Nucleus accumbens (tissue), 56 donors: ENCODE measurements at places on chromosomes 5 and 9.

- DNase-seq: no peak
Observed at GRCh38 chr5:31225118-31225517, 31.6 kb downstream of the CDH6 start.

GRCh38 chr5:138789771-138790242, 36.6 kb downstream of the CTNNA1 start:
- DNase-seq: no peak

DNA sequence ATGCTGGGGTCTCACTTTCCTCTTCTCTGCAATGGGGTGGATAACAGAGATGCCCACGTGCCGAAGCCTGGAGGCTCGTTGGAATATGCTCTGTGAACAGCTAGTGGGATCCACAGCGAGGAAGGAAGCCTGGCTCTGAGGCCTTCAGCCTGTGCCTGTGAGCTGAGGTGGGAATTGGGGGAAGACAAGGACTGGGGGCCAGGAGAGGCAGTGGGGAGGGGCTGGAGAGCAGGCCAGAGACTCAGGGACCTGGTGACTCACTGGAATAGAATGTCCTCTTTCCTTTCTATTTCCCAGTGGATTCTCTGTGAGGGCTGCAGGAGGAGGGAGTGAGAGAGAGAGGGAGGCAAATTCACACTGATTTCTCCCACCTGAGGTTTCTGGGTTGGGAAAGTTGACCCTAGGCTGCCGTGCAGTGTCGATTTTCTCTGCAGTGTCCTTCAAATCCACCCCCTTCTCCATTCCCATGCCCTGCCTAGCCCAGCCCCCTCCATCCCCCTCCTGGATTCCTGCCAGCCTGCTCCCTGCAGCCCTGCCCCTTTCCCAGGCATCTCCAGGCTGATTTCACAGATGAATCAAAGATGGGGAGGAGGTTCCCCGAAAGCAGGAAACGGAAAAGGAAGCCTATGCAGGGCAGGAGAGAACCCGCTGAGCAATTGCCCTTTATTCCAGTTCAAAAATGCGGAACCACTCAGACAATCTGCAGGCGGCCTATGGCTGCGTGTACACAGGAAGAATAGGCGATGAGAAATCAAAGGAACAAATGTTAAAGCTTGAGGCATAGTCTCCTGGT, 1.4 kb upstream of the SPAAR start:
- no peak for DNase-seq

DNA sequence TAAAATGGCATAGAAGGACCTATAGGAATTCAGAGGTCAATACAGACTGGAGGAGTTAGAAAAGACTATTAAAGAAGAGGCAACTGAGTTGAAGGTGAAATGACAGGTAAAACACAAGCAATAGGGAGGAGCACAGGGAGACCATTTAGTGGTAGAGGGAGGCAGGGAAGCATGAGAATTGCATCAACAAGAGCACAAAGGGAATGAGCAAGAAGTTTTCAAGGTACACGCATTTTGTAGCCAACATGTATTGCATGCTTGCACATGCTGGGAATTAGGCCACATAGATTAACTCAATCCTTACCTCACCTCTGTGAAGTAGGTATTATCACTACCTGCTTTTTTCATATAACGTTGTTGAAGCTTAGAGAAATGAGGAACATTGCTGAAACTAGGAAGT, 42.3 kb downstream of the PLPP1 start:
- DNase-seq: no peak

DNA sequence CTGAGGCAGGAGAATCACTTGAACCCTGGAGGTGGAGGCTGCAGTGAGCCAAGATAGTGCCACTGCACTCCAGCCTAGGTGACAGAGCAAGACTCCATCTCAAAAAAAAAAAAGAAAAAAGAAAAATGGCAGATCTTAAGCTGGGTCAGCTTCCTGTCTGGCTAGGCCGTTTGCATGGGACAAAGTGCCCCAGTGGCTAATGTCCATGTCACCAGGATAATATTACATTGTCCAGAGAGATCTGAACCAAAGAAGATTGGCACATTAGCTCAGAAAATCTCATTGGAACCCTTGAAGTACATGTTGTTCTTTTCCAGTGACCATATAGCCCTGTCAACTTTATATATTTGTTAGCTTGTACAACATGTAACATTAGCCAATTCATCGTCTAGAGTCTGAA, 59.2 kb upstream of the DAB2IP start:
- DNase-seq: no peak

GRCh38 chr5:113232667-113233066, 202.1 kb downstream of the TSSK1B start:
- no peak for DNase-seq

DNA sequence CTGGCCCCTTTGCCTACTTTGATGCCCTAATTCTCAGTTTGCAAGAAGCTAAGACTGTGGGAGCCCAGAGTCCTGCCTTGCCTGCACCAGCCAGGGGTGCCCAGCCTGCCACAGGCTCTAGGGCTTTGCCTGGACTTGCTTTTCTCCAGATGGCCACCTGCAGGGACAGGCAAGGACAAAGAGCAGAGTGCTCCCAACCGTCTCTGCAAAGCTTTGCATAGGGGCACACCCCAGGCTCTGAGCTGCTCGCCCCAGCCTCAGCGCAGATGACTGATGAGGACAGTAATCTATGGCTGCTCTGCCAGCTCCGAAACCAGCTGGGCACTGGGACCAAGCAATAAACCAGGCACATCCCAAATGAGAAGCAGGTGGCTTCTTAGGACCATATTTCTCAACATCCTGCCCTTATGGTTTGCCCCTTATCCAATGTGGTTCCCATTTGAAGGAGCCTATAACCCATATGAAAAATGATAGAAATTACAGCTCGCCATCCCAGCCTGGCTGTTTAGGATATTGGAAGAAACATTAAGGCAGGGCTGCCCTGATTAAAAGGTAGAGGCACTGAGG, 25.4 kb upstream of the TCF7 start:
- DNase-seq: no peak

GRCh38 chr5:40441733-40442132, 238.0 kb upstream of the PTGER4 start:
- no peak for DNase-seq

DNA sequence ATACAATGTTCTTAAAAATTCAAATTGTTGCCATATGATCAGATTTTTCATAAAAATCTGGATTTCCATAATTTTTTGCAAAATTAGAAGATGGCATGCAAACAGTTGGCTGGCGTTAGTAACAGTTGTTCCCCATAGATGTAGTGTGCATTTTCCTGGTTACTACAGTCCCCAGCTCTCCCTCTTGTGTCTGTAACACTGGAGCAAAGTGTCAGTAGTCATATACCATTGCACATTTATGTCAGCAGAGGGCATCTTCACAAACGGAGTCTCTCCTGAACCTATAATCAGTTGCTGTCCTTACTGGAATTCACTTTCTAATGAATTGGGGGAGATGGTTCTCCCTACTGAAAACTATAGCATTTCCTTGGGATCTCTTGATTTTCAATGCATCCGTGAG, 44.7 kb upstream of the DMAC1 start:
- DNase-seq: no peak

DNA sequence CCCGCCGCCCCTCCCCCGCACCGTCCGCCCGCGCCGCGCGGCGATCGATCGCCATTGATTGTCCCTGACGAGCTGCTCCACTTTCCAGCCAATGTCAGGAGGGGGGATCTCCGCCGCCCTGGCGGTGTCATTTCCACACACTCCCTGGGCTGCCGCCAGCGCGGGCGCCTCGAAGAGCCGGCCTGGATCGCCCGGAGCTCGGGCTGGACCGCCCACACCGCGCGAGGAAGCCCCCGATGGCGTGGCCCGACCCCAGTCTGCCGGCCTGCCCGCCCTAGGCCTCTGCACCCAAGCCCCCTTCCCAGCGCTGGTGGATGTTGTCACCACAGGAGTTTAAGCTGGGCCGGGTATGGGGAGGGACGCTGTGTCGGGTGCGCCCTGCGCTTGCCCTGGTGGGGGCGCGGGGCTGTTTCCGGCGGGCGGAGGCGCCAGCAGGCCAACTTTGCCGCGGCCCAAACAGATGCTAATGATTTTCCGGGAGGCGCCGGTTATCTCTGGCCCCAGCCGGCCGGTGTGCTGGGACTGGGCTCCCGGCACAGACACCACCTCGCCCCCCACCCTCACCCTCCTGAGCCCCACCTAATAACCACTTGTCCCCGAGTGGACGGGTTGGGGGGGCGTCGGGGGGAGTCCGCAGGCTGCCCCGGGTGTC, 10.6 kb upstream of the CXXC5 start:
- peak; percentile 63 for DNase-seq

DNA sequence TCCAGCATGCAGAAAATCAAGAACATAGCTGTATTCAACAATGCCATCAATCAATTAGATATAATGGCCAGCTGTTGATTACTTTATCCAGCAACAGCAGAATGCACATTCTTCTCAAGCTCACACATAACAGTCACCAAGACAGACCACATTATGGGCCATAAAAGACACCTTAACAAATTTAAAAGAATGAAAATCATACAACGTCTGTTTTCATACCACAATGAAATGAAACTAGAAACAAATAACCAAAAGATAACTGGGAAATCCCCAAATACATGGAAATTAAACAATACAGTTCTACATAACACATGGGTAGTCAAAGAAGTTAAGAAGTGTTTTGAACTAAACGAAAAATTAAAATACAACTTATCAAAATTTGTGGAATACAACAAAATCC, 130.9 kb upstream of the GNA14 start:
- DNase-seq: no peak

- no peak for DNase-seq
Observed at GRCh38 chr5:61081741-61082140, 80.5 kb downstream of the SMIM15 start.

GRCh38 chr5:175417384-175417783, 26.6 kb downstream of the DRD1 start:
- no peak for DNase-seq

DNA sequence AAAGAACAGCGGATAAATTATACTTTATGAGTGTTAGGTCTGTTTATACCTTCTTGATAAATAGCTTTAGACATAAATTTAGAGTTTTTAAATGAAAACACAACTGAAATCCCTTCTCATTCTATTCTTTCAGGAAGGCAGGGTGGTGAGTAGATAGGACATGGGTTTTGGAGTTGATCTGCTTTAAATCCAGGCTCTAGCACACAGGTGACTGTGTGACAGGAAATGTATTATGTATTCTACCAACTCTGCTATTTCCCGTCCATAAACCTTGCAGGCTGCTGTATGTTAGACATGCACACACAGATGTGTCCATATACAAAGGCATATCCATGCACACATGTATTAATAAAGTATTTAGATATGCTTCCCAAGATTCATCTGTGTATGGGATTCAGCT, 19.3 kb upstream of the CARTPT start:
- DNase-seq: no peak

DNA sequence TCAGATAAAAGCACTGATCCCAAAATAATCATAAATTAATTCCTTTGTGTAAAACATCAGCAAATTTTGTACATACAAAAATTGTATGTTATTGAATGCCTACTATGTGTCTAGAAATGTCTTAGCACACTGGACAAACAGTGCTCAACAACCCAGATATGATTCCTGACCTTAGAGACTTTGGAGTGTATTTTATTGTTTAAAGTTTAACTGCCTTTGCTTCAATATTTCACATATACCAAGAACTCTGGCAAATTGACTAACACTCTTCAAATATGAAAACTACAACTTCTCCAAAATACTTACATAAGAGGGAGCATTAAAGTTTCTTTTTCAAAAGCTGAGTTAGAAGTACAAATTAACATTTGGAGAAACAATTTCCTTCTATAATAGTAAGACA, 231.9 kb downstream of the MLLT3 start:
- no peak for DNase-seq

DNA sequence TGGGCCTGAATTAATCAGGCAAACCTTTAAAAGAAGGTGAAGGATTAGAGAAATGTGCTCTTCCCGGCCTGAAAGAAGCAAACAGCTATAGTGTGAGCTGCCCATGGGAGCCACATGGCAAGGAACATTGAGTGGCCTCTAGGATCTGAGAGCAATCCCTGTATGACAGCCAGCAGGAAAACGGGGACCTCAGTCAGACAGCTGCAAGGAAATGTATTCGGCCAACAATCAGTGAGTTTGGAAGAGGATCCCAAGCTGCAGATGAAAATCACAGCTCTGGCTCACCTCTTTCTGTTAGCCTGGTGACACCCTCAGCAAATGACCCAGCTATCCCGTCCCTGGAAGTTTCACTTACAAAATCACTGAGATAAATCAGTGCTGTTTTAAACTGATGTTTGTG, 309.2 kb downstream of the SH3GL2 start:
- DNase-seq: no peak

- no peak for DNase-seq
Observed at GRCh38 chr5:143244000-143244736, 159.3 kb downstream of the NR3C1 start.

GRCh38 chr9:109602987-109603386, 104.9 kb upstream of the PTPN3 start:
- no peak for DNase-seq

DNA sequence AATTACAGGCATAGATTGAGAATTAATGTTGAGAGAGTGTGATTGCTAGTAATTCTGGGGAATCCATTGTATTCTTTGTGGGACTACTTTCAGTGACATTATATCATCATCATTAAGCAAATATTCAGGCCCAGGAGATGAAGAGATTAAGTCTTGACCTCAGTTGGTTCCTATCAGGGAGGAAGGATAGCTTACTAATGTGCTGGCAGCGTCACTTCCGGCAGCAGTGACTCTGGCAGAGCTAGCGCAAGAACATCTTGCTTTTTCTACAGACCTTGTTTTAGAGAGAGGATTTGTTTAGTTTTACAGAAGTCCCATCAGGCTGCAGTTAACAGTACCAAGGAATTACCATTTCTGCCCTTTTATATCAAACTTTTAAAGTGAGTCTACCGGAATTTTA, 20.3 kb downstream of the OSTF1 start:
- no peak for DNase-seq
